Foreskin fibroblast (primary cell): ENCODE measurements at places on chromosomes 2 and 18.

GRCh38 chr2:107717661-107718060 lies 109.0 kb upstream of the RGPD4 start:
- no peak for DNase-seq

- DNase-seq: peak; percentile 62
These were observed at the start of gene SLC19A3 for GRCh38 chr2:227717687-227718567. Gene SLC19A3 (minus strand): TSS chr2:227718028. CDS start chr2:227702318, 15,710 bp downstream.

DNA sequence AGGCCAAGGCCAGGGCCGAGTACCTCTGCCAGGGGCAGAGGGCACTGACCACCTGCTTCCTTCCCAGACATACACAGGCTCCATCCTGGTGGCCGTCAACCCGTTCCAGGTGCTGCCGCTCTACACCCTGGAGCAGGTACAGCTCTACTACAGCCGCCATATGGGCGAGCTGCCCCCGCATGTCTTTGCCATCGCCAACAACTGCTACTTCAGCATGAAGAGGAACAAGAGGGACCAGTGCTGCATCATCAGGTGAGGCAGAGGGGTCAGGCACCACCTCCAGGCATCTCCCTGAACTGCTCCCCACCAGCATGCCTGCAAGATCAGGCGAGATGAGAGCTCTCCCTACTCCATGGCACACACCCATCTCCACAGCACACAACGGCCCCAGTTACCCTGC lies 31.1 kb downstream of the MYO7B start:
- DNase-seq: no peak

- no peak for DNase-seq
These were observed 416.7 kb downstream of the MTX2 start for GRCh38 chr2:176685908-176686307.

GRCh38 chr2:152335726-152336118 lies 748 bp downstream of the FMNL2 start:
- no peak for DNase-seq

DNA sequence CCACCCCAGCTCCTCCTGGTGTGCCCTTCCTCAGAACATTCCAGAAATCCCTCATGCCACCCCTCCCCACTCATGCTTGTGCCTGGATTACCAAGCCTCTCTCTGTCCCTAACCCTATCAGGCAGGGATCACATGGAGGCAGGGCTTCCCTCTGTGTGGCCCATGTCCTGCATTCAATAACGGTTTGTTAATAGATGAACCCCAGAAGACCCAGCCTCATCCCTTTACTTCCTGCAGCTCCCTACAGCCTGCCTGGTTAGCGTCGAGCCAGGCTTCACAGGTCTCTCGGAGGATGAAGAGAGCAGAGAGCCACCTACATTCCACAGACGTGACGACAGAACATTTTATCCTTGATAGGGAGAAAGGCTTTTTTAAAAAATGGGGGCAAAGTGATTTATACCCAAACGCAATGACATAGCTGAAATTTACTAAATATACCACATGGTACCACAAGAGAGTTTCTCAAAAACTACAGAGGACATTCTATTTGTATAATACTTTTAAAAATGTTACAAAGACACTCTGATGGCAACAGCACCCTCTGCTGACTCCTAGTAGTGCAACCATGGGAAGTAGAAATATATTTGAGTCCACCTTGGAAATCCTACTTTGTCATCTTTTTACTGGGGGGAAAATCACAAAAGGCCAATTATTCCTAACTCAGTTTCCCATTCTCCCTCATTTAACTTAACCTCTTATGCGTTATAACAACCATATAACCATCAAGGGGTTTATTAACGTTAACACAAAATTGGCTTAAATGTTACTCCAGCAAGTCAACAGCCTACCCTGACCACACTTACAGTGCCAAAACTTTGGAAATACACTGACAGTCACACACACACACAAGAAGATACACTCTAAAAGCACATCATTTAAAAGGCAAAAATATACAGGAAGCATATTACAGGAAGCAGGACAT lies 30.7 kb downstream of the FBXO15 start:
- DNase-seq: peak; percentile 72

GRCh38 chr18:3179430-3180089 lies 40.2 kb downstream of the MYOM1 start:
- DNase-seq: no peak

DNA sequence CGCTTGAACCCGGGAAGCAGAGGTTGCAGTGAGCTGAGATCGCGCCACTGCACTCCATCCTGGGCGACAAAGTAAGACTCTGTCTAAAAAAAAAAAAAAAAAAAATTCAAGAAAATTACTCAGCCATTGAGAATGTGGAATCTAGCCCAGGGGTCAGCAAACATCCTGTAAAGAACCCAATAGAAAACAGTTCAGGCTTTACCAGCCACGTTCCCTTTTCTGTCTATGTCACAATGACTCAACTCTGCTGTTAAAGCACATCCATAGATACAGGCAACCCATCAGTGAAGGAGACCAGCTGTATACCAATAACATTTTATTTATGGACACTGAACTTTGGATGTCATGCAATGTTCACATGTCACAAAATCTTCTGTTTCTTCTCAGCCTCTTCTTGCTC lies 435.6 kb upstream of the GYPC start:
- DNase-seq: no peak

DNA sequence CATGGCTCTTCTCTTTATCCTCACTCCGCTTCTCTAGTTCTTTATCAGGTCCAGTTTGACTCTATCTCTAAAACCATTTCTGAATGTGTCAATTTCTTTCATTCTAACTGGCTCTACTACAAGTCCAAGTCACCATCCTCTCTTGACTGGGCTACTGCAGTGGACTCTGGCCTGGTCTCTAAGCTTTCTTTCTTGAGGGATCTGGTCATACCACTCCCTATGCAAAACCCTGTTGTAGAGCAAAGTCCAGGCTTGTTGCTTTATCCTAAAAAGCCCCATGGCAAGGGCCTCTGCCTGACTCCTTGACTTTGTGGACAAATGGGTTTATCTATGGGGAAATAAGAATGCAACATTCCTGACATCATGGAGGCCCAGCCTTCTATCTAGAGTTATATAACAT lies 87.1 kb downstream of the BCL2L11 start:
- no peak for DNase-seq

GRCh38 chr18:76259711-76260110 lies 235.3 kb downstream of the ZNF516 start:
- no peak for DNase-seq

- DNase-seq: no peak
These were observed 1010.8 kb upstream of the CELF4 start for GRCh38 chr18:38576349-38576748.

DNA sequence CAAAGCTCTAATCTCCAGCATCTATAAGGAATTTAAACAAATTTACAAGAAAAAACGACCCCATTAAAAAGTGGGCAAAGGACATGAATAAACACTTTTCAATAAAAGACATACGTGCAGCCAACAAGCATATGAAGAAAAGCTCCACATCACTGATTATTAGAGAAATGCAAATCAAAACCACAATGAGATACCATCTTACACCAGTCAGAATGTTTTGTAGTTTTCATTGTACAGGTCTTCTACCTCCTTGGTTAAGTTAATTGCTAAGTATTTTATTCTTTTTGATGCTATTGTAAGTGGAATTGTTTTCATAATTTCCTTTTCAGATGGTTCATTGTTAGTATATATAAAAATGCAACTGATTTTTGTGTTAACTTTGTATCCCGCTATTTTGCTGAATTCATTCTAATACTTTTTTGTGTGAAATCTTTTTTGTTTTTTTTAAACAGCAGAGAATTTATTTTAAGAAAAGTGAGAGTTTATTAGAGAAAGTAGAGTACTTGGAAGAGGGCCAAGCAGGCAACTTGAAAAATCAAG lies 40.7 kb downstream of the SLC39A10 start:
- no peak for DNase-seq

GRCh38 chr2:69989009-69989408 lies 27.6 kb upstream of the ASPRV1 start:
- DNase-seq: no peak

DNA sequence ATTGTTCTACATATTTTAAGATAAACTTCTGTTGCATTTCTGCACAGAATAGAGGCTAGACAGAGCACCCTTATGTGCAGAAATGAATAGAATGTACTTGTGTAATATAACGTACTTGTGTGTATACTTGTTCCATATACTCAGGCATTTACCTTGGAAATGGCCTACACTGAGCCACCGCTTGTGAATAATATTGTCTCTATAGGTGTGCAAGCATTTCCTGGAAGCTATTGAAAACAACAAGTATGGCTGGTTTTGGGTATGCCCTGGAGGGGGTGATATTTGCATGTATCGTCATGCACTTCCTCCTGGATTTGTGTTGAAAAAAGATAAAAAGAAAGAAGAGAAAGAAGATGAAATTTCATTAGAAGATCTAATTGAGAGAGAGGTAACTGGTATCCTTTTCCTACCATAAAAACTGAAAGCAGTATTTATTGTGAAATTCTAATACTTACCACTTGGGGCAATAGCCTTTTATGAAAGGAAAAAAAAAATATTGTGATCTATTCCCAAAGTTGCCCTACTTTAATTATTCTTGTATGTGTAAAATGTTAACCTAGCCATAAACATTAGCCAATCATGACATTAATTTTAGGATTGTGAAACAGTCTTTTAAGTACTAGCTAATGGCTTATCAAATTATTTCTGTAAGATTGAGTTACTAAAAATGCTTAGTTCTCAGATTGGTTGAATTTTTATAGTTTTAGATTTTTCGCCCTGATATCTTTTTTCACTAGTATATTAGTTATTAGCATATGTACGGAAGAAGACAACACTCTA lies 18.0 kb downstream of the ZC3H15 start:
- DNase-seq: peak; percentile 43

DNA sequence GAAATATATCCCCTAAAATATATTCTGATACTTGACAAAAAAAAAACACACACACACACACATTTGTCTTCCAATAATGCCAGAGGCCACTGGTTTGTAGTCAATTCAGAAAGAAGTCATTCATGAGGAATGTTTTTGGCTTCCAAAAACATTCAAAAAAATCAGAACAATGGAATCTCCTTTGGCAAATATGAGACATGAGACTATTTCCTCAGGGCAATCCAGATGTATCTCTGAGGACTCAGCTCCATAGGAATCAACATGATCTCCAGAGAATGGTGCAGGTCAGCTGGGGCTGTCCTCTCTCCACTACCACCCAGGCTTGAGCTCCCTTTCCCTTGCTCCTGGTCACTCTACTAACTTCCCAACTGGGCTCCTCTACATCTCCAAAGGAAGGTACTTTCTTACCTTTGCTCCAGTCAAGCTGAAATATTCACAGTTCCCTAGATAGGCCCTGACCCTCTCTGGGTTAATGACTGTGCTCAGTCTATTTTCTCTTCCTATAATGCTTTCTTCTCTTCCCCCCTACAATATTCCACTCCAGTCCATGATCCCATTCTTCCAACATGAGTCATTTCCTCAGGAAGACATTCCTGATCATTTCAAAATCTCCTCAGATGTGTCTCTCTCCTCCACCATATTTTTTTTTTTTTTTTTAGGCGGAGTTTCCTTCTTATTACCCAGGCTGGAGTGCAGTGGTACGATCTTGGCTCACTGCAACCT lies 145.3 kb downstream of the C1D start:
- peak; percentile 93 for DNase-seq

DNA sequence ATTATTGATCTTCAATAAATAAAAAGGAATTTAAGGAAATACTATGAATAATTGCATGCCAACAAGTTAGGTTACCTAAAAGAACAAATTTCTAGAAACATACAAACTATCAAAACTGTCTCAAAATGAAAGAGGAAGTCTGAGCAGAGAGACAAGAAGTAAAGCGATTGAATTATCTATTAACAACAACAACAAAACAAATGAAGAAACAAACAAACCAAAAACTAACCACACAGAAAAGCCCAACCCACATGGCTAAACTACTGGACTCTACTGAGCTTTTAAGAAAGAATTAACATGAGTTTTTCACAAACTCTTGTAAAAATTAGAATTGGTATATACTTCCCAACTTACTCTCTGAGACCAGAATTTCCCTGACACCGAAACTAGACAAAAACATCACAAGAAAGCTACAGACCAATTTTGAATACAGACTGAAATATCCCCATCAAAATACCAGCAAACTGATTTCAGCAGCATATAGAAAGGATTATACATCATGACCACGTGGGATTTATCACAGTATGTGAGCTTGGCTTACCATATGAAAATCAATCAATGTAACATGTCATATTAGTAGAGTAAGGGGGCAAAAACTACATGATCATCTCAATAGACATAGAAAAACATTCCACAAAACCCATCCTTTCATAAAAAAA lies 16.6 kb upstream of the GALNT1 start:
- no peak for DNase-seq

- DNase-seq: no peak
These were observed 159.1 kb downstream of the PPP1R1C start for GRCh38 chr2:182144776-182145165.

DNA sequence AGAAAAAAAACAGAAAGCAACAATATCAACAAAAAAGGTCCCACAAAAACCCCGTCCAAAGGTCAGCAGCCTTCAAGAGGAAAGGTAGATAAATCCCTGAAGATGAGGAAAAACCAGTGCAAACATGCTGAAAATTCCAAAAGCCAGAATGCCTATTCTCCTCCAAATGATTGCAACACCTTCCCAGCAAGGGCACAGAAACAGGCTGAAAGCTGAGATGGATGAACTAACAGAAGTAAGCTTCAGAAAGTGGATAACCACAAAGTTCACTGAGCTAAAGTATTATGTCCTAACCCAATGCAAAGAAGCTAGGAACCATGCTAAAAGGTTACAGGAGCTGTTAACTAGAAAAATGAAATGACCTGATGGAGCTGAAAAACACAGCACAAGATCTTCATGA lies 226.4 kb upstream of the DSEL start:
- peak; percentile 23 for DNase-seq

- peak; percentile 85 for DNase-seq
These were observed 83.0 kb upstream of the CHRNA1 start for GRCh38 chr2:174846941-174847938.

DNA sequence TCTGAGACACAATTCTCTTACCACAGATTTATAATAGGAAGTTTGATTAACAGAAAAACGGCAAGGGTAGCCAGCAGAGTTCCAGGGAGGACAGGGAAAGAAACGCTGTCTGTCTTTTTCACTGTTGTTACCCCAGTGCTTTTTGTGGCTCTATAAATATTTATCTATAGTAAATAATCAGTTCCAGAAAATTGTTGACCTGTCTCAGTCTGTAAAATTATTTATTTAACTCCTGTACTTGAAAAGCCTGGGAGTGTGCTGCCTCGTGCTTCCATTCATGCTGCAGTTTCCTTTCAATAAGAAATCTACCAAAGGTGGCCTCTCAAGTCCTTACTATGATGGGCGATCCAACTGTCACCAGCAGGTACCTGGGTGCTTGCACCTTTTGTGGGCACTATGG lies 102.9 kb downstream of the ETAA1 start:
- no peak for DNase-seq

GRCh38 chr2:203818656-203819055 lies 48.9 kb upstream of the CTLA4 start:
- no peak for DNase-seq

DNA sequence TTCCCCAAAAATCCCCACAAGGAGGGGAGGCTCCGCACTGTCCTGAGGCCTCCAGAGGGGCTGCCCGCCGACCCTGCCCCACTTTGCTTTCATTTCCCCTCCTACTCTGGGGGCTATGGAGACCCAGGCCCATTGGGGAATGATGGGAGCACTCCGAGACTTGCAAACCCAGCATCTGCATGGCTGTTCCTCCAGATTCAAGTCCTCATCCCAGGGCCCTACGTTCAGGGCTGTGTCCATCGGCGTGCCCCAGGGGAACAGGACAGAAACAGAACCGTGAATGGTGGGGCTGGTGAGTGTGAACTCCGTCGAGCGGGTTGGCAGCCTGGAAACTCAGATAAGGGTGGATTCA lies 116.1 kb upstream of the HDAC4 start:
- no peak for DNase-seq
